GM10248 (cell line): ENCODE measurements at places on chromosomes 16 and 17.
A peak's percentile ranks its signal among the peaks of the same experiment; 100 is the strongest.

DNA sequence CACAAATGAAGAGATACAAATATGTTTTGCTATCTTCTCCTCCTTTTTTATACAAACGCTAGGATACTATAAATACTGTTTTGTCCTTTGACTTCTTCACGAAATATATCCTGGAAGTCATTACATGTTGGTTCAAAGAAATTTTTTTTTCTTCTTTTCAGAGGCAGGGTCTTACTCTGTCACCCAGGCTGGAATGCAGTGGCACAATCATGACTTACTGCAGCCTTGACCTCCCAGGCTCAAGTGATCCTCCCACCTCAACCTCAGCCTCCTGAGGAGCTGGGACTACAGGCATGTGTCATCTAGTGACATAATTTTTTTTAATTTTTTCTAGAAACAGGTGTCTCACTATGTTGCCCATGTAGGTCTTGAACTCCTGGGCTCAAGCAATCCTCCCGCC, 16.1 kb downstream of the CMC2 start:
- no peak for DNase-seq

DNA sequence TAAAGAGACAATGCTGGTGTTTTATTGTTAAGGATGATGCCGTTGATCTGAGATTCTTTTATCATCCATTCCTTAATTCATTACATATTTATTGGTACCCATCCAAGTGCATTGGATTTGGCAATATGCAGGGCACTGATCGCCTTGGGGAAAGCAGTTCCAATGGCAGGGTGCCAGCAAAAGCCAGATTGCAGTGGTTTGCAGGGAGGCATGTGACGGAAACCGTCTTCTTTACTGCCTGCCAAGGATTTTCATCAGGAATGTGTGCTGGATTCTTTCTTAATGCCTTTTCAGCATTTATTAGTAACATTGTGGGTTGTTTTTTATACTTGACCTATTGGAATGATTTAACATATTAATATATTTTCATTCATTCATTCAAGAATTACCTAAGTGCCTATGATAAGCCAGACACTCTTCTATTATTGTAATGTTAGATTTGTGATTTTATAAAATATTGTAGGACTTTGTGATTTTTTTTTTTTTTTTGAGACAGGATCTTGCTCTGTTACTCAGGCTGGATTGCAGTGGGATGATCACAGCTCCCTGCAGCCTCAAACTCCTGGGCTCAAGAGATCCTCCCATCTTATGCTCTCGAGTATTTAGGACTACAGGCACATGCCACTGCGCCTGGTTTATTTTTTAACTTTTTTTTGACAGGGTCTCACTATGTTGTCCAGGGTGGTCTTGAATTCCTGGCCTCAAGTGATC, 93.4 kb upstream of the TNRC6A start:
- no peak for DNase-seq

DNA sequence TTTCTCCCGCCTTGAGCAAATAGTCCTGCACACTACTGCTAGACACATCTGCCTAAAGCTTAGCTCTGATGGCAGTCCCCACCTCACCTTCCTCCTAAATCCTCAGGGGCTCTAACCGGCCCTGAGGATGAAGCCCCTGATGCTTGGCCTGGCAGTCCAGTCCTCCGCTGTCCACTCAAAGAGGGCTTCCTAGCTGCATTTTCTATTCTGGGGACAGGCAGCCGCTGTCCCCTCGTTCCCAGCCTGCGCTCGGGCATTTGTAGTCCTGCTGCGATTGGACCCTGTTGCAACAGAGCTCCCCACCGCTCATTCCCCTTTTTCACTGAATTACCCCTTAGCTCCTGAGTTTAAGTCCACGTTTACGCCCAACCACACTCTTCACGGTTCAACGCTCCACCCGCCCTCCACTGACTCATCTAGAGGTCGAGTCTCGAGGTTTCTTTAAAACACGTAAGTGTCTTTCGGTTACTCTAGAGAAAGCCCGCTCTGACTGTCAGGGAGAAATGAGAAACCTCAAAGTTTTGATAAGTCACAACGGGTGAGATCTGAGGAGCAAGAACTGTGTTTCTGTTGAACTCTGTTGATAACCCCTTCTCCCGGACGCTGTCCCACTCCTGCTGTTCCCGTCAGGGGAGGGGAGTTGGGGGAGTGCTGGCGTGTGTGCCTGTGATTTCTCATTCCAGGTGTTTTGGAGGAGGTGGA, 4.5 kb downstream of the CCR7 start:
- DNase-seq: peak; percentile 83

GRCh38 chr17:79792984-79793923, 3.6 kb downstream of the CBX8 start:
- no peak for DNase-seq

GRCh38 chr17:73166731-73167581, 2.1 kb downstream of the SSTR2 start:
- peak; percentile 30 for DNase-seq
